Inflammatory macrophage (primary cell): ENCODE measurements at places on chromosomes 11 and 22.

- DNase-seq: no peak
Observed at GRCh38 chr22:21076912-21077625, 31.3 kb downstream of the LRRC74B start.

GRCh38 chr11:43576803-43577521 lies 103.6 kb upstream of the HSD17B12 start:
- peak; percentile 33 for DNase-seq

DNA sequence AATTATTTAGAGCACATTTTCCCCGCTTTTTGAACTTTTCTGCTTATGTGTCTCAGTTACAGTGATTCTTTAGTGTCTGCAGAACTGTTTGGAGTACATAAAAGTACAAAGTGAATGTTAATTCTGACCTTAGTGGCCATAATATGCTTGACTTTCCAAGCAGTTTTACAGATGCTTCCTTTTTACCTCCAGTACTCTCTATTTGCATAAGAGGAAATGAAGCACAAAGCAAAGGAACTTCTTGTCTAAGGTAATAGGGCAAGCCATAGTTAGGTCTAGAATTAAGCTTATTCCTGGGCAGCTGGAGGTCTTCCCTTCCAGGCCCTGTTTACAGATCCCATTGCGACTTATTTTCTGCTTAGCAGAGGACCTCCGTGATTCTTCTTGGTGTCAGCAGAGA lies 3.6 kb downstream of the GTPBP1 start:
- DNase-seq: no peak

GRCh38 chr11:121603316-121603715 lies 150.5 kb upstream of the SORL1-AS1 start:
- DNase-seq: no peak

DNA sequence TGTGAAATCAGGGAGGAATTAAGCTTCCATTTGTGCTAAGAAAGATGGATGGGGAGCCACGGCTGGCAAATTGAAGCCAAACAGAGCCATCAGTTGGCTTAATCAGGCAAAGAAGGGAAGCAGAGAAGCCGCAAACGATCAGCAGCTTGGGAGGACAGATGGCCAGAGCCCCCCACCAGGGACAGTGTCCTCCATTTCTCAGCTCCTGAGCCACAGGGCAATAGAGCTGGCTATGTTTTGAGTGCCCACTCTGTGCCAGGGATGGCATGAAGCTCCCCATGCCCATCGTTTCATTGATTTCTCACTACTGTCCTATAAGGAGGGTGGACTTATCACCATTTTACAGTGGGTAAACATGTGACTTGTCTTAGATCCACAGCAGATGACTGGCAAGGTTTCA lies 126.3 kb upstream of the ASPHD2 start:
- no peak for DNase-seq

DNA sequence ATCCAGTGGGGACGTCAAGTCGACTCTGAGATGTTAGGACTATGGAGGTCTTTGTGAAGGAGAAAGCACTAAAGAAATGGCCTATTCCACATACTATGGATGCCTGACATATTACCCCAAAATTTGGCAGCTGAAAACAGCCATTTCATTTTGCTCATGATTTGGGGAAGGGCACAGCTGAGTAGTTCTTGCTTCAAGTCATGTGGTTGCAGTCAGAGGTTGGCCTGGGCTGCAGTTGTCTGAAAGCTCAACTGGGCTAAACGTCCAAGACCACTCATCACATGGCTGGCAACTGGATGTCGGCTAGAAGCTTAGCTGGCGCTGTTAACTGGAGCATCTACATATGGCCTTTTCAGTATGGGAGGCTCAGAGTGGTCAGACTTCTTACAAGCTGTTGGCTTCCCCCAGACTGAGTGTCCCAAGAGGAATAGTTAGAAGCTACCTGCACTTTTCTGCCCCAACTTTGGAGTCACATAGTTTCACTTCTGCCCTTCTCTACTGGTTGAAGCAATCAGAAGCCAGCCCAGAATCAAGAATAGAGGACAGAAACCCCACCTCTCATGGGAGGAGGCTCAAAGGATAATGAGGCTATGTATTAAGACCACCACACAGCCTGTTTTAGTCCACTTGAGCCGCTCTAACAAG lies 14.1 kb downstream of the SLC35C1 start:
- DNase-seq: no peak

DNA sequence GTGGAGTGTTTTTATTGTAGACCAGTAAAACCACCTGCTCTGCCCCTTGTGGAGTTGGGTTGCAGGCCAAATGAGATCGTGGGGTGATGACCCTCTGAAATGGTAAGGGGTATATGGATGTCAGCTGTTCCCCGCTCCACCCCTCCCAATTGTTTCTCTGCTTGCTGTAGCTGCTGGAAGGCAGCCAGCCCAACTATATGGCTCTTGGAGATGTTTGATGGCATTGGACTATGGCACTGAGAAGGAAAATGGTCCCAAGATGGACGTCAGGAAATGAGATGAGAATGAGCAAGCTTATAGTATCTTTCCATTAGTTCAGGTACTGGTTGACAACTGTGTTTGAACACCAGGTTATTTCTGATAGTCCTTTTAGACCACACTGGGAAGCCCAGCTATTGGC lies 94.8 kb upstream of the SORL1-AS1 start:
- DNase-seq: no peak

DNA sequence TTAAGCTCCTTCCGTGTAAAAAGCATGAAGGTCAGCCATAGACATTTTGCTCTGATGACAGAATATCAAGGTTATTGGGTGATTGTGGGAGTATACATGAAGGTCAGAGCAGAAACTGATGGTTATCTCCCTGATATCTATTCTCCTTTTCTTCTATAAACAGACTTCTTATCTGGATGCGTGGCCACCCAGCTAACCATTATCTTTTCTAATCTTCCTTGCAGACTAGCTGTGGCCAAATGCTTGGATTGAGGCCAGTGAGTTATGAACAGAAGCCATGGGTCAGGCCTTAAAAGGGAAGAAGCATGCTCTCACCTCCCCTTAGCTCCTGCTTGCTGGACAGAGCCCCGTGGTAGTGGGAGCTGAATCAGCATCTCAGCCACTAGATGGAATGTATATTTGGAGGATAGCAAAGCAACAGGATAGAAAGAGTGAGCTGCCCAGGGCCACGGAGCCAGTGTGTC lies 31.3 kb upstream of the LRRC55 start:
- DNase-seq: no peak
